ENCODE measurements at places on chromosomes 16 and 17.

GRCh38 chr16:56343661-56344517 is 81.5 kb downstream of the AMFR start:
- DNase-seq: no peak

GRCh38 chr17:60256174-60256573 is 106.4 kb downstream of the CA4 start:
- no peak for DNase-seq

DNA sequence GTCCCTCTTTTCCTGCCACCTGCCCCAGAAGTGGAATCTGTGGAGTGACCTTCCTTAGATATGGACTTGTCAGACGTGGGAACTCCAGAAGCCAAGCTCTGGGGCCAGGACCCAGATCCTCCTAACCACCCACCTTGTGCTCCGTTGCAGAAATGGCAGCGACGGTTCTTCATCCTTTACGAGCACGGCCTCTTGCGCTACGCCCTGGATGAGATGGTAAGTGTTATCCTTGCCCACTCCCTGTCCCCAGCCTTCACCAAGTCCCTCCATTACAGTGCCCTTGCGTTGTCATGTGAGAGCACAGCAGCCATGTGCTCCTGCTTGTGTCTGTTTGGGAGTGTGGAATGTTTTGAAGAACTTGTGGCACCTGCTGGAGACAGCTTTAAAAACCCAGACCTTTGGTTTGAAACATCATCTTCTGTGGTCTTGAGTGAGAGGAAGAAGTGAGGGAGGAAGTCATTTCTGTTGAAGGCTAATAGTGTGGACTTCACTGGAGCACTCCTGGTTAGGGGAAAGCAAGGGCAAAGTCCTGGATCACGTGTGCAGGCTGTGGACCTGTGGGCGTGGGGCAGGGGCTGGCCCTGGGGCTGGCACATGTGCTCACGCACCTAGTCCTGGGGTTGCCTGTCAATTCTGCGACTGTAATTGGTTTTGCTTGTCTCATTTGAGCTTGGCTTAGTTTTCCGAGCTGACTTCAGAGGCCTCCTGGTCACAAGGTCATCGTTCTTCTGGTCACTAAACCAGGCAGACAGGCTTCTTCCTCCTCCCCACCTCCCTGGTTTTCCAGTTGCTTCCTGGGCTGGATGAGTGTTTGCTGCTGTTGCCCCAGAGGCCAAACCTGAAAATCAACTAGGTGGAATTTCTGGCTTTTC is 35.8 kb downstream of the MPRIP start:
- no peak for DNase-seq

- no peak for DNase-seq
These were observed 740 bp downstream of the AATF start for GRCh38 chr17:36949461-36949927.

GRCh38 chr17:9512323-9513168 is 63.1 kb downstream of the STX8 start:
- no peak for DNase-seq

- DNase-seq: no peak
These were observed 18.2 kb downstream of the METTL22 start for GRCh38 chr16:8639694-8640093.

- no peak for DNase-seq
These were observed 16.5 kb downstream of the CD300LB start for GRCh38 chr17:74514632-74515334.

DNA sequence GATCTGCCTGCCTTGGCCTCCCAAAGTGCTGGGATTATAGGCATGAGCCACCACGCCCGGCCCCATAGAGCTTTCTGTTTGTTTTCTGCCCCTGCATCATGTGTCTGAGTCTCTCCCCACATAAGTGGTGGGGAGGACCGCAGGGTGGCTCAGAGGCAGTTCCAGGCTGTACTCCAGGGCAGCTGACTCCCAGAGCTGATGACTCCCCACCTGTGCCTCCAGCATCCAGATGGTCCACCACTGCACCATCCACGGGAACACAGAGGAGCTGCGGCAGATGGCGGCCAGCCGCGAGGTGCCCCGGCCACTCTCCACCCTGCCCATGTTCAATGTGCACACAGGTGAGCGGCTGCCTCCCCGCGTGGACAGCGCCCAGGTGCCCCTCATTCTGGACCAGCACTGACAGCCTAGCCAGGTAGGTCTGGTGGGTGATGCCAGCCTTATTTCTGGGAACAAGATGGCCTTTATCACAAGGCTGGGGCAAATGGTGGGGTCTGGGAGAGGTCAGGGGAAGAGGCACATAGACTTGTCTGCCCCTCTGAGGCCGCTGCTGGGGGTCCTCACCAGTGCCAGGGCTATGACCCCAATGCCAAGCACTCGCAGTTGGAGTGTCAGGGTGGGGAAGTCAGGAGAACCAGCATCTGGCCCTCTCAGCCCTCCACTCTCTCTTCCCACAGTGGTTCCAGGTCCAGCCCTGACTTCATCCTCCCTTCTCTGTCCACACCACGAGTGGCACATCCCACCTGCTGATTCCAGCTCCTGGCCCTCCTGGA is 9.4 kb downstream of the SGCA start:
- DNase-seq: no peak

DNA sequence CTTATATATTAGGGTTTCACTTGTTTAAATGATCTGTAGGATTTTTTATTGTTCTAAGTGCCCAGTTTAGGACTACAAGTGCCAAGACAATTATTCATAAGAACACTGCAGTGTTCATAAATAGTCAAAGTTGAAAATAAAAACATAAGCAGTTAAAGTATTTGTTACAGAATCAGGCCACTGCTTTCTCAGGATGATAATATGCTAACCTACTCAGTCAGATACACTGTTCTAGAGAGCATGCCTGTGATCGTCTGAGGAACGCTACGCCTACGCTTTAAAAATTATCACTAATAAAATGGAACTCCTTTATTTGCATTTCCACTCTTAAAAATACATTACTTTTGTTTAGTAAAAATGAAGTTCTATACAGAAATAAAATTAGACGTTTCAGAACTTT is 37.4 kb upstream of the TRAP1 start:
- DNase-seq: no peak

- no peak for DNase-seq
These were observed 25.1 kb upstream of the RMI2 start for GRCh38 chr16:11320170-11320569.

DNA sequence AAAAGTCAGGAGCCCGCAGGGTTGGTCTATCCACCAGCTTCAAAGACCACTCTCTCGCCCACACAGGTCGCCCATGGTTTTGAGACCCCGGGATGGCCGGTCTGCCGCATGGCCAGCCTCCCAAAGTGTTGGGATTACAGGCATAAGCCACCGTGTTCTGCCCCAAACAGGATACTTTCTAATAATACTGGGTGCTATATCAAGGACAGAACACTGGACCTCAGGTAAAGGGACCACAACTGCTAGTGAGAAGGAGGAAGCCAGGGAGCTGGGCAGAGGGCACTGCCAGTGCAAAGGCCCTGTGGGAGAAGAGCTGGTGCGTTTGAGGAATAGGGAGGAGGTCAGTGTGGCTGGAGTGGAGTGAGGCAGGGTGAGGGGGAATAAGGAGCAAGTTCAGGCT is 34.1 kb downstream of the IL21R start:
- DNase-seq: no peak

DNA sequence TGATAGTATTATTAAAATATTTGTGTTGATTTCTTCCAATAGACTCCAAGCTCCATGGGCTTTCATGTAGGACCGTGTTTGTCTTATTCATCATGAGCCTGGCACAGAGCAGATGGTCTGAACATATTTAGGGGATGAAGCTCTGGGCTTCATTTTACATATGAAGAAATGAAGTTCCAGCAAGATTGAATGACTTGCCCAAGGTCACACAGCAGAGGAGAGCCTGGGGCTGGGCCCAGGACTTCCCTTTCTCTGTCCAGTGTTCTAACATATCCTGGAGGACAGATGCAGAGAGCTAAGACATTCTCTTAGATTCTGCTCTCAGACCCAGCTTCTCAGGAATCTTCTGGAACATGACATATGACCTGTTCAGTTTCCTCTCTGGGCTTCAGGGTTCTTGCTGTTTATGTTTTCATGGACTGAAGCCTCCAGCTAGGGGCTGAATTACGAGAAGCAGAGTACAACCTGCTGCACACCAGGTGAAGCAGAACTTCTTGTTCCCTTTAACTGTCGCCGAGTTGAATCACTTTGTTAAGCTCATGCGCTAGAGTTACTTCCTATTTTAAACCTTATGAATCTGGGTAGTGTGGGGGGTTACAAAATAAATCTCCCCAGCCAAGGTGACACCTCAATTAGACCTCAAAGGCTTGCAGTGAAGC is 53.6 kb downstream of the GPRC5B start:
- no peak for DNase-seq

- DNase-seq: no peak
These were observed 32.1 kb downstream of the UBE2G1 start for GRCh38 chr17:4334332-4334731.

DNA sequence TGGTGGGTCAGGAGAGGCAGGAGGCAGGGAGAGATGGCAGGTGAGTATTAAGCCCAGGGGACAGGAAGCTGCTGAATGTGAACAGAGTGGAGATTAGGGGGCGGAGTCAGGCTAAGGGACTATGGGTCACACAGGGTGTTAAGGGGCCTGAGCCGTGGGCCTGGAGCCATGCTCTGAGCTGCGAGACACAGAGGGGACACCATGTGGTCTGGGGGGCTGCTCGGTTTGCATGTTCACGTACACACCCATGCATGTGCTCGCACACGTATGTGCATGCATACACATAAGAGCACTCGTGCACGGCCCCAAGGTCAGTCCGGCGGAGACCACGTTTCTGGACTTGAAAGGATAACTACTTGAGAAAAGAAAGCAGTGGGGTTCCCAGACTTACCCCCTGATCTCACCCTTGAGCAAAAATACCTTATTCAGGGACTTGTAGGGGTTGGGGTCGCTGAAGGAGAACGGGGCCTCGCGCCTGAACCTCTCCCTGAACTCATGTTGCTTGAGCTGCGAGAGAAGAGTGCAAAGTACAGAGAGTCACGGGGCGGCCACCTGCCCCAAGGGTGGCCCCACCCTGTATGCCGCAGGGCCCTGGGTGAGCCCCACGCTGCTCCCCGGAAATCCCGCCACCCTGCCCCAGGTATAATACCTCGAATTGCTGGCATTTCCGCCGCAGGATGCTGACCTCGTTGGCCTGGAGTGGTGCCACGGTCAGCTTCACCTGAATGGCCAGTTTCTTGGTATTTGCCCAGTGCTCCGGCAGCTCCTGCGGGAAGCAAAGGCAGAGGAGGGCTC is 50.8 kb downstream of the DNAH17 start:
- DNase-seq: no peak

GRCh38 chr17:35287286-35287811 is 44.5 kb downstream of the SLFN5 start:
- DNase-seq: no peak

GRCh38 chr16:78916928-78917545 is 683.5 kb downstream of the MAF start:
- DNase-seq: no peak

GRCh38 chr16:27531186-27531585 is 18.5 kb downstream of the GTF3C1 start:
- no peak for DNase-seq

DNA sequence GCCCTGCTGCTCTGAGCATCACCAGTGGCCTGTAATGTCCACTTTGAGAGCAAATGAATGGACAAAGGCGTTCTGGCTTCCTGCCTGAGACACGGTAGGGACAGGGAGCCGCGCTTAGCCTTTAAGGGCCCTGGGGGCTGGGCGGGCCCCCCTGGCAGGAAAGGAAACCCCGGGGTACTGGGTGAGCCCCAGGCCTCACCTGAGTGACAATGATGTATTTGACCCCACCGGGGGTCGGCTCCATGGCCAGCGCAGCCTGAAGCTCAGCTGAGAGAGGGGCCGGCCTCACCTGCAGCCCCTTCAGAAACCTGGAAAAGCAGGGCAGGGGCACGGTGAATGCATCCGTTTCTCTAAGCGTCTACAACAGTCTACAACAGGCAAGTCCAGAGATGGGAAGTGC is 2.2 kb upstream of the CYBA start:
- DNase-seq: no peak

- no peak for DNase-seq
These were observed 99.1 kb upstream of the CIBAR2 start for GRCh38 chr16:85211271-85211801.

DNA sequence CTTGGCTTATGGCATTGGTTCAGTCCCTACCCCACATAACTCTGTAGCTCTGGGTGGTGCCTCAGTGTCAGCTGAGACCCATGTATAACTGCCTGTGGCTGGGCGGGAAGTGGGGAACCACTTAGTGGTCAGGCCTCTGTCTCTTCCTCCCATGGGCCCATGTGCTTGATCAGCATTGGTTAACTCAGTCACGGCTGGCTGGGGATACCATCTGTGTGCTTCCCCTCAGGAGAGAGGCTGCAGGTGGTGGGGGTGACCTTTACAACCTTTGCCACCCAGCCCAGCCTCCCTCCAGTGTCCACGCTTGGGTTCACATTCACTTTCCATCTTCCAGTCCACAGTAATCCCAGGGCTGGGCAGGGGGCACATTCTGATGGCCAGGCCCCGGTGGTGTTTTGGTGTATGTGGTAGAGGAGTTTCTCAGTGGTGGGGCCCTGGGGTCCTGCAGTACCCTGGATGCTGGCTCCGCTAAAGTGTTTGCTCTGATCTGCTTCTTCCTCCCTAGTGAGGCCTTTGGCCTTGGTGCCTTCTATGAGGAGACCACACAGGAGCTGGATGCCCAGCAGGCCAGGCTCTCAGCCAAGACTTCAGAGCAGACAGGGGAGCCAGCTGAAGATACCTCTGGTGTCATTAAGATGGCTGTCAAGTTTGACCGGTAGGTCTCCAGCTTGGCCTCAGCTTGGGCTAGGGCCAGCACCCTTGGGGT is 10.2 kb upstream of the NFATC3 start:
- no peak for DNase-seq

GRCh38 chr16:88274847-88275246 is 107.9 kb upstream of the ZNF469 start:
- DNase-seq: no peak

DNA sequence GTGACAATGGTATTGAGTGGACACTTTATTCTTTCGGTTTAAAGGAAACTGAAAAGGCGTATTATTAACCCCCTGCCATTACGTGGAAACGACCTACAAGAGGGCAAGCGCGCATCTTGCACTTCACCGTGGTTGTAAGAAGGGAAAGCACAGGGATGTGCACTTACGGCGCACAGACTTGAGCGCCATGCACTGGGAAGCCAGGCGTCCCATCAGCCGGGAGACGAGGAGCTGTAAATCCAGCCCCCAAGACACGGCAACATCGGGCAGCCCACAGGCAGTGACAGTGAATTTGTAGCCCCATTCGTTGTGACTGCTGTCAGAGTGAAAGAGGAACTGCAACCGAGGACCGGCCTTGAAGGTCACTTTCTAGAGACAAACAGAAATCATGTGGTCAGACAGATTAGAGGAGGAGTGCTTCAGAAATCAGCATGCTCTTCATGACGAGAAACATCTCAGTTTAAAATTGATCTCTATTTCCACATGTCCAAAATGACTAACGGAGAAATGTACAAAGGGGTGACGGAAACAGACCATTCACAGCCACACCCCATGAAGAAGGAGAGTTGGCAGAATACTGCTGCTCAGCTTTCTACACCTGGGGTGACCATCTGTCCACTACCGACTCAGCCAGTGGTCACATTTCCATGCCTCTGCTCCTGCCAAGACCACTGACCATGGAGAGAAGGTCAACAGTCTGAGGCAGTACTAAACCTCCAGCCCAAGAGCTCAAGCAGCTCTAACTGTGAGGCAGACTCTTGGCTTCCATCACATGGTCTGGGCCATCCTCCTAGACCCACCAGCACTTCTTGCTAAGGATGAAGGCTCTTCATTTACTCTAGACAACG is 68.6 kb downstream of the ZZEF1 start:
- no peak for DNase-seq

All from brain (organoid and tissue), 16 donors.